ENCODE measurements at places on chromosomes 1 and 21.

- peak; percentile 77 for DNase-seq
Observed at GRCh38 chr1:218718206-218718605, 373.1 kb downstream of the TGFB2 start.

DNA sequence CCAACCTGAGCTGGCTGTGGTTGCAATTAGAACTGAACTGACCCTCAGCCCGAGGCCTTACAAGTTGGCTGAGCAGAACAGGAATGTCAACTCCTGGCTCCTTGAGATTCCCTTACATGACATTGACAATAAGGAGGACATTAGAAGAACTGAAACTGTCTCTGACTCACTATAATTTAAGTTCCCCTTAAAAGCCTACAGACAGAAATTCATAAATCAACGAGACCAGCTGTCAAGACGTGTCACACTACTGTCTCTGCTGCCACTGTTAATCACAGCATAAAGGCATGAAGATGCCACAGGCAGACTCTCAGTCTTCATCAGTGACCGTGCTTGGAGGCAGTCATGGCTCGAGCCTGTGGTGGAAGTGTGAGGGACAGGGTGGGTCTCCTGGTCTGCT is 168.8 kb downstream of the GABPA start:
- no peak for DNase-seq

DNA sequence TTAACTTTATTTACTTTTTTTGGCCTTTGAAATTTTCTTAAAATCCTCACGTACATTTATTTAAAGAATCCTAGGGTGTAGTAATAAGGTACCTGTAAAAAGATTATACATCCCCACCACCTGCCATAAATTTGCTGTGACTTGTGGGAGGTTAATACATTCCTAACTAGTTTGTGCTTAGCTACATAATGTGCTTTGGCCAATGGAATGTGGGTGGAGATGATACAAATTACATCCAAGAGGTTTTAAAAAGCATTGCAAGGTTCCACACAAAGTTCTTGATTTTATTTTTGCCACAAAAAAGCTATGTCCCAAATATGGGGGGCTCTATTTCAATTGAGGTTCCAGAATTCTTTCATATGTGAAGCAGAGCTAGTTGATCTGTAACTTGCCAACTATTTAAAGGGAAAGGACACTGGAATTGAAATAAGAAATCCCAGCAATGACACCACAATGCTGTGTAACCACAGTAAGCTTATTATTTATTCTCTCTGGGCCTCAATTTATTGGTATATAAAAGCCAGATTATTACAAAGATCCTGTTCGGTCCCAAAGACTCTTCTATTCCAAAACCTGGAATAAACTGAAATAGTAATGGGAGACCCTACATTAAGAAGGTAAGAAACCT is 15.7 kb downstream of the ASPM start:
- DNase-seq, result peak; percentile 68

- no peak for DNase-seq
Observed at GRCh38 chr1:79052829-79053449, 46.4 kb upstream of the ADGRL4 start.

GRCh38 chr1:119929643-119930315 is 33.5 kb upstream of the ADAM30 start:
- DNase-seq, result no peak

GRCh38 chr1:167499664-167500101 is 18.6 kb downstream of the CD247 start:
- no peak for DNase-seq

DNA sequence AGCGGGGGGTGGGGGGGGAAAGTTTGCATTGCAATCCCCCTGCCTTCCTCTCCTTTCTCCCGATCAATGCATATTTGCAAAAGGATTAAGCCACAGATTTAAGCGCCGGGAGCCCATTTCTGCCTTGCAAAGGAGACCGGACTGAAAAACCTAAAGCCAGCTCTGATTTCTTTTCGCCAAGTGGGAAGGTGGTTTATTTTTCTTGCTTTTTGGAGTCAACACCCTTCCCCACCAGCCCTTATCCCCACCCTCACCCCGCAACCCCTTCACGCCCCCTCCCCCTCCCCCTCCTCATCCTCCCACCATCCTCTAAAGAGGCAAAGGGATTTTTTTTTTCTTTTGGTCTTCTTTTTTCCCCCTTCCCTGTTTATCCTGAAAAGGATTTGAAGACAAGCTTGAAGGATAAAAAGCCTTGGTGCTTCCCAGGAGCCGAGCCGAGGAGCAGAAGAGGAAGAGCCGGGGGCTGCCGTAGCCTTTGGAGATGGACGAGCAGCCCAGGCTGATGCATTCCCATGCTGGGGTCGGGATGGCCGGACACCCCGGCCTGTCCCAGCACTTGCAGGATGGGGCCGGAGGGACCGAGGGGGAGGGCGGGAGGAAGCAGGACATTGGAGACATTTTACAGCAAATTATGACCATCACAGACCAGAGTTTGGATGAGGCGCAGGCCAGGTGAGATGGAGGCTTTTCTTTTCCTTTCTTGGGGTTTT is 513 bp downstream of the PBX1 start:
- no peak for DNase-seq

DNA sequence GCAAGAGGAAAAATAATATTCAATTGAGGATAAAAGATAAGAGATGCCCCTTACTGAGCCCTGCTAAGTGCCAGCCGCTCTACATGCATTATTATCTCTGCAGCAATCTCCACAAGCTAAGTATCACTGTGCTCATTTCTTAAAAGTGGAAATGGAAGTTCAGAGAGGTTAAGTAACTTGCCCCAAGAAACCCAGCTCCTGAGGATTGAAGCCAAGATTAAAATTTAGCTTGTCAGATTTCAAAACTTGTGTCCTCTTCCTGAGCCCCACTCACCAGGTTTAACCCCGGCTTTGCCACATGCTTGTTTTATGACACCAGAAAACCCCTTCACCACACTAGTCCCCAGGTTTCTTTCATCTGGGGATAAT is 11.2 kb upstream of the PAX7 start:
- DNase-seq, result no peak

DNA sequence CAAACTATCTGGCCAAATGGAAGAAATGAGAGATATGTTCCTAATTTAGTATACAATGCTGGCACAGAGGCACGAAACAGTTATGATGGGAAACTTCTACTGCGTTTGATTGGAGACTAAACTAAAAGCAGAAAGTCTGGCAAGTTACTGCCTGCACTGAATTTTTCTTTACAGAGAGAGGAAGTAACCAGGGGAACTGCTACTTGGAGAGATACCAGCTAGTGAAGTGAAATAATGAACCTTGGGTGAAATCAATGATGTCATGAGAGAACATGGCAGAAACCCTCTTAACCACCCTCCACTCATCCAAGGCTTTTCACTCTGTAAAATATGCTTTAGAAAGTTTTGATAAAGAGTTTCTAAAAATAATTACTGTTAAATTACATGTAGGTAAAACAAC is 29.3 kb downstream of the NIBAN1 start:
- no peak for DNase-seq

GRCh38 chr1:204493984-204494280 is 673 bp downstream of the PIK3C2B start:
- DNase-seq, result no peak

DNA sequence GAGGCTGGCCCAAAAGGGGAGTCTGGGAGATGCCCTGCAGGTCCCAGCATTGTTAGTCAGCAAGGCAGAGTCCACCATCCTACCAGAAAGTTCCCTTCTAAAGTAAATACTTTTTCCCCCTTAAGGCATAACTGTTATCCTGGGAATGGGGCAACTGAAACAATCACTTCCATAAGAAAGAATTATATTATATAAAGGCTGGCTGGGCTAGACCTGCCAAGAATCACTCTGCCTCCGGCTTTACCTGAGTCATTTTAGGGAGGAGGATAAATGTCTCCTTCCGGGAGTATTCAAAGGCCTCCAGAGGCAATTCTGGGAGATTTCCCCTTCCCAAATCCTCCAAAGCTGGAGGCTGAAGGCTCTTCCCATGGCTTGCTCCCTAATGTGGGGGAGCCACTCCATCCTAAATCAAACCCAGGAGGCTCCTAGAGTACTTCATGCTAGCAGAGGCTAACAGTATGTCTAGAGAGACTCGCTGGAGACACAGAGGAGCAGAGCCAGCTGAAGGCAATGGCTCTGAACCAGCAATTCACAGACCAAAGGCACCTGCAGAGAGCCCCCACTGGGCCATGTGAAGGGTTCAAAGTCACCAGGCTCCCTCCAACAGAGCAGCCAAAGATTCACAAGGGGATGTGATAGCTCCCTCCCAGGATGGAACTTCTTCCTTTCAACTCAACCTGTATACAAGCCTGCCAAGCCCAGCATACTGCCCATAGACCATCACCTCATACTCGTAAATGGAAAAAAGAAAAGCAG is 116.0 kb downstream of the ASTN1 start:
- no peak for DNase-seq

DNA sequence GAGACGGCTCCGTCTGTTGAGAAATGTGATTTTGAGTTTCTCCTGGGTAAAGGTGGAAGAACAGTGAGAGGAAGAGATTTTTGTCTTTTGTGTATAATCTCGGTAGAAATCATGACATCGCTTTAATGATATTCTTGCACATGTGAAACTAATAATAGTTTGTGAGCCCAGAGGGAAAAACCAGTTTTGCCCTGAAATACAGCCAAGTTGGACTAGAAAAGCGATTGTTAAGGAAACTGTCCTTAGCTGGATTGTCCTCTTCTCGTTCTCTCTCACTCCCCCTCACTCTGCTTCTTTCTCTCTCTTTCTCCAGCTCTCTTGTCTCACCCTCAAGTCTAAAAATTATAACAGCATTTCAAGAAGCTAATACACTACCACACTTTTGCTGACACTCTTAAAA is 17.1 kb downstream of the KCNJ6 start:
- DNase-seq, result peak; percentile 25

- peak; percentile 39 for DNase-seq
Observed at GRCh38 chr1:81044708-81045107, 756.0 kb upstream of the ADGRL2 start.

GRCh38 chr1:201850053-201850397 is 21.1 kb downstream of the IPO9 start:
- peak; percentile 95 for DNase-seq

GRCh38 chr1:89598450-89599331 is 34.2 kb upstream of the LRRC8C start:
- peak; percentile 47 for DNase-seq

GRCh38 chr1:232939748-232940147 is 10.7 kb upstream of the NTPCR start:
- no peak for DNase-seq

DNA sequence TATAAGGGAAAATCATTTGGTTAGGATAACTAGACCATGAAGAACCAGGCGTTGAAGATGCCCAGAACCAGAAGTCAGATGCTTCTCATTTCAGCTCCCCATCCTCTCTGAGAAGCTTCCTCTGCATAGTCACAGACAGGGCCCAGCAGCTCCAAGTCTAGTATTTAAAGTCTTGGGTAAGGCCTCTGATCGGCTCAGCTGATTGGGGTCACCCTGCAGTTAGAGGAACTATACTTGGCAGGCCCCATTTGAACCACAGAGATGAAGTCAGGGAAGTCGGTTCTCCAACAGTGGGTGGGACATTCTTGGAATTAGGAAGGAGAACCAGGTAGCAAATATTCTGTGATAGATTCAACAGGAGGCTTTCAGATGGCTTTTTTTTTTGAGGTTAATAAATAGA is 48.3 kb downstream of the SLC22A15 start:
- no peak for DNase-seq

GRCh38 chr1:25661043-25661815 is 44.6 kb downstream of the MAN1C1 start:
- DNase-seq, result no peak

GRCh38 chr1:27427816-27428315 is 35.4 kb downstream of the GPR3 start:
- DNase-seq, result no peak

- no peak for DNase-seq
Observed at GRCh38 chr1:158115126-158115525, 65.6 kb upstream of the CD1D start.

GRCh38 chr1:160810486-160810885 is 14.5 kb downstream of the LY9 start:
- no peak for DNase-seq

DNA sequence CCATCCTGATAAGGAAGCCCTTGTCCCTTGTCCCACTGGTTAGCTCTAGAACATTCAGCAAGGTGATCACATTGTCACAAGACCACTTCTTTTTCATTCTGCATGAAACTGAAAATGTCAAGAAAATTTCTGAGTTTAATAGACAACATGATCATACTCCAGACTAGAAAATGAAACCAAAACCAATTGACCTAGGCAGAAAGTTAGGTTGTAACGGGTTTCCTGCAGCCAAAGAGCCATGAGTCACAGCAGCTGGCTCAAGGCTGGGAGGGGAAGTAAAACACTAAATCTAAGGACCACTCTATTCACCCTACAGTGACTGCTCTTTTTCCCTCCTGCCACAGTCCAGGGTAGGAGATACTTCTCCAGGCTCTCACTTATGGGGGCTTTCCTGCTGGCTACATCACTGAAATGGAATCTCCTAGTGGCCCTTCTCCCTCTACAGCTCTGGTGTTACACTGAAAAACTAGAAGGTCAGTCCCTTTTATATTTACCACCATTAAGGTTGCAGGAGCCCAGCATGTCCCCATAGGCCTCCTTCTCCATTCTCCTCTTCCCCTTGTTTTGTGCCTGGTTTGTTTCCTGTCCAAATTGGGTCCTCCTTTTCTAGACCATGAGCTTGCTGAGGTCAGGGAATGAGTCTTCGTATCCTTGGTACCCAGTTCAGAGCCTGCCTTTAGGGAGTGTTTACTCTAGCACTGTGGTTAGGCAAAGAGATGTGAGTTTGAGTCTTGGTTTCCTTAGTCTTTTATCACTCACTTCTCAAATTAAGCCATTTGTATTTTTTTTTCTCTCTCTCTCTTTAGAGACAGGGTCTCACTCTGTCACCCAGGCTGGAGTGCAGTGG is 236.5 kb upstream of the JUN start:
- DNase-seq, result peak; percentile 82

DNA sequence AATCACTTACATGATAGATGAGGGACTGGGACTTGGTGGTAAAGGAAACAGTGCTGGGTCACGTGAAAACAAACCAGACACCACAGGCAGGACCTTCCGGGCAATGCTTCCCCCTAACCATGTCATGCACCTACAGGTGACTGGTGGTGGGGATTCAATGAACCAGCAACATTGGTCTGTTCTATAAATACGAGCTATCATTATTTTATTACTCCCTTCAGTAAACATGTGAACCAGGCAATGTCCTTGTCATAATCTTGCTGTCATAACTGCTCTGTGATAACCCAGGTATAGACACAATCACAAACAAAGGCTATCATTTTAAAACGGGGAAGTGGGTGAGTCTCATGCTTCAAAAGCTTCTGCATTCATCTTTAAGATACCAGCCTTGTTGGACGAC is 153.4 kb downstream of the CLIC6 start:
- no peak for DNase-seq

- DNase-seq, result no peak
Observed at GRCh38 chr1:3435666-3436065, 18.8 kb upstream of the ARHGEF16 start.

- no peak for DNase-seq
Observed at GRCh38 chr1:212595229-212595628, 13.3 kb upstream of the ATF3 start.

DNA sequence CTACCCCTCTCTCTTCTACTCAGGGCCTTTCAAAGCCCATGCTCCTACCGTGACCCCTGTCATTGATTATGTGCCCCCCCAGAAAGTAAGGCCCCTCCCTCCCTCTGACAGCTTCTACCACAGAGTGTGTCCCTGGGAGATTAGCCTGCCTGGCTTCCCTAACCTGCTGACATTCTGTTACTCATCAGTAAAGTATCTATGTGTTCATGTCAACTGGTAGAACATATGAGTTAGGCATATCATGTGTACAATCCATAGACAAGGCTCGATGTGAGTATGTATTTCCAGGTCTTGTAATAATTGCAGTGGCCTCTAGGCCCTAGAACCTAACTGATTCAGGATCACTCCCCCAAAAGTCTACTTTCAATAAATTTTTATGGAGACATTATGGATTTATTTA is 120.0 kb downstream of the GIPC2 start:
- DNase-seq, result peak; percentile 56

GRCh38 chr21:45432575-45433255 is 27.8 kb downstream of the COL18A1 start:
- DNase-seq, result no peak
